ENCODE measurements at places on chromosomes 2 and 18. TPM values are rescaled to one million over a fixed set of nuclear protein-coding genes. Genes with fewer than 3 reads are reported as not detected.

DNA sequence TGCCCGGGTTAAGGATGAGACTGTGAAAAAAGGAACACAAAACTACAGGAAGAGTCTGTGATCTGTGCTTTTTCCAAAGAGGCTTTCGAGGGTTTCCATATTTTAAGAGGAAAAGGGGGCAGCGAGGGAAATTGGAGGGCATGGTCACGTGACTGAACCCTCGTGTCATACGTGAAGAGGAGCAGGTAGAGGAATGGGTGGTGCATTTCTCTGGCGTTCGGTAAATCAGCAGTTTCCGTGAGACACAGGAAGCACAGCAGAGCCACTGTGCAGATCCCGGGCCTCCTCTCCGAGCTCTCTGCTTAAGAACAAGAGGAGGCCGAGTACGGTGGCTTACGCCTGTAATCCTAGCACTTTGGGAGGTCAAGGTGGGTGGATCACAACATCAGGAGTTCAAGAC lies 219.7 kb downstream of the NDUFA10 start:
- H3K4me1 ChIP-seq, result no peaks in the 10 kb centered on the region
- no peak for DNase-seq
- no peak overlapping the region for H3K4me3 ChIP-seq
- no peaks in the 10 kb centered on the region for H3K36me3 ChIP-seq
- no peak overlapping the region for H3K27ac ChIP-seq
- H3K27me3 ChIP-seq, result no peaks in the 10 kb centered on the region

DNA sequence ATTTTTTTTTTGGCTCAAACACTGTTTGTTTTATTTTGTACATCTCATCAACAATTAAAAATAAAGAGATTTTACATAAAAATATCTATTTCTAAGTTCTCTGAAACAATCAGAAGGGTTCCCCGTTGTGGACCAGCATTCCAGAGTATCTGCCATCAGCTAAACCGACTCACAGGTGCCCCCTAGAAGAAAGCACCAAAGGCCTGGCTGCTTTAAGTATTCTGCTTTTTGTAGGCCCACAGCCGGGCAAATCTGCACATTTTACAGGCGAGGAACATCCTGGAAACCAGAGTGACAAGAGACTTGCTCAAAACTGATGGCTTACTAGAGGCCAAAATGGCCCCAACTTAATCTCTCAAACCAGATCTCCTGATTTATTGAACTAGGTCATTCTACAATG lies 82.2 kb upstream of the SETBP1 start:
- H3K36me3 ChIP-seq, result no peaks in the 10 kb centered on the region
- no peak overlapping the region for H3K27ac ChIP-seq
- H3K4me3 ChIP-seq, result no peak overlapping the region
- no peaks in the 10 kb centered on the region for H3K4me1 ChIP-seq
- DNase-seq, result no peak

DNA sequence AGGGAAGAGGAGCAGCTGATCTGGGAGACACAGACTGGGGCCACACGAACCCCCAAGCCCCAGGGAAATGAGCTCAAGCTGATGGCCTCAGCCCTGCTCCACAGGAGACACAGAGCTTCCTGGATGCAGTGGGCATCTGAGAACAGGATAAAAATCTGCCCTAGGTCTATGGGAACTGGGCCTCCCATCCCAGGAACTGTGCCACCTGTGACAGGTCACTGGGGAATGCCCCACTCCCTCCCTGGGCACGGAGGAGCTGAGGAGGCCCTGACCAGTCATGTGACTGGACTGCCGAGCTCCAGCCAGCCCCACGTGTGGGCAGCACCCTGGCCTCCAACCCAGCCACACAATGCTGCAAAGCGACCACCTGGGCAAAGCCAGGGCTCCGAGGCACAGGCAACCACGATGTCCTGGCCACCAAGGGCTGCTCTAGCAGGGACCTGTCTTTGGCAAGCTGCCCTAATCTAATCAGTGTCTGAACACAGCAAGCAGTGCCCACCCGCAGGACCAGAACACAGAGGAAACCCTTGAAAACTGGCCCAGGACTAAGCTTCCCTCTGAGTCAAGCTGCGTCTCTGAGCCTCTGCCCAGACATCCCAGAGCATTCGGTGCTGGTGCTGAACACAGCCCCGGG lies 57.8 kb upstream of the ID2 start:
- H3K27ac ChIP-seq, result no peak overlapping the region
- H3K27me3 ChIP-seq, result no peaks in the 10 kb centered on the region
- H3K36me3 ChIP-seq, result no peaks in the 10 kb centered on the region
- DNase-seq, result no peak
- H3K4me3 ChIP-seq, result no peak overlapping the region

DNA sequence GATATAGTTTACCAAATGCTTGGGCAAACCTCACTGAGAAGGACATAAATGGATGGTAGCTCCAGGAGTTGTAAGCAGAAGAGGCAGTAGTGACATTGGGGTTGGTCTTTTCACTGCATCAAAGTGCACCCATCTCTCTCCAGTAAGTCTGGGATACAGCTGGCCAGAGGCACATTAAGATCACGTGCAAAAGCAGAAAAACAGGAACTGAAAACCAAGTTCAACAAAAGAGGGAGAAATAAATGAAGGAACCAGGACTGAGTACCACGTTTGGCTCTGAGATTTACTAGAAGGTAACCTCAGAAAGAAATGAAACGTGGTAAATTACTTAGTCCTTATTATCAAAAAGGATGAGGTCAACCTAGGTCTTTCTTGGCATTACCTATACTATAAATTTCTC lies 259.2 kb downstream of the OSR1 start:
- no peak overlapping the region for H3K27ac ChIP-seq
- H3K36me3 ChIP-seq, result no peaks in the 10 kb centered on the region
- no peaks in the 10 kb centered on the region for H3K27me3 ChIP-seq
- no peak overlapping the region for H3K4me3 ChIP-seq

The GALR1 gene
- not detected for total RNA-seq

The IL1RL2 gene
- not detected for total RNA-seq

The RAD51AP2 gene
- not detected for total RNA-seq

All from spleen (tissue), 13 donors.